ENCODE measurements at places on chromosomes 13 and 19.

DNA sequence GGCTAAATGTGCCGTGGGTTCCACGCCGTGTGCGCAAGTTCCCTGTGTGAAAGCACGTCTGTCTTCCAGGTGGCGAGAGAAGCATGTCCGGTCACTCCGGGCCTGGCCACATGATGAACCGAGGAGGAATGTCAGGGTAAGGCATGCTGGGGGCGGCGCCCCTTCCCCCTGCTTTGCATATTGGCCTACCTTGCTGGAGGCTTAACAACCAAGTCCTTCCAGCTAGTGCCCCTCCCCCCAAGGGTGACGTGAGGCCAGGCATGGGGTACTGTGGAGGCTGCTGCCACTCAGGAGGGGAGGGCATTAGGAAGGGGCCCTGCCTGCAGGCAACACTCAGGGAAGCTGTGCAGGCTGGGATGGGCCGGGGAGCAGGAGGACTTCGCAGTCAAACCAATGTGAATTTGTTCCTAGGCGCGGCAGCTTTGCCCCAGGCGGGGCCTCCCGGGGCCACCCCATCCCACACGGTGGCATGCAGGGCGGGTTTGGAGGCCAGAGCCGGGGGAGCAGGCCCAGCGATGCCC is 12.5 kb downstream of the MICOS13 start:
- no peak for DNase-seq

DNA sequence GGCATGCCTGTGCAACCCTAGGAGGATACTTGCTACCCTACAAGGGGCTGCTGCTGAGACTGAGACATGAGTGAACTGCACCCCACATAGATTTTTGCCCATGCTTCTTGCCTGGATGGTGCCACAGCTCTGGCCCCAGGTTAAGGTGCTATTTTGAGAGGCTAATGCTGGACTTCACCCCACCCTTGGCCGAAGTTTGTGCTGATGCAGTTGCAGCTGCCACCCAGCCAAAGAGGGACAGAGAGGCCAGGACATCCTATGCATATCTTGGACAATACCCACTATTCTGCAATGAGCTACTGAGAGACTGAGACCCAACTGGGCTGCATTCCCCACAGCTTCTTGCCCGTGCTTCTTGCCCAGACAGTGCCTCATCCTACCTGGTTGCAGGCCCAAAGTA is 34.6 kb downstream of the NHLRC3 start:
- no peak for DNase-seq

DNA sequence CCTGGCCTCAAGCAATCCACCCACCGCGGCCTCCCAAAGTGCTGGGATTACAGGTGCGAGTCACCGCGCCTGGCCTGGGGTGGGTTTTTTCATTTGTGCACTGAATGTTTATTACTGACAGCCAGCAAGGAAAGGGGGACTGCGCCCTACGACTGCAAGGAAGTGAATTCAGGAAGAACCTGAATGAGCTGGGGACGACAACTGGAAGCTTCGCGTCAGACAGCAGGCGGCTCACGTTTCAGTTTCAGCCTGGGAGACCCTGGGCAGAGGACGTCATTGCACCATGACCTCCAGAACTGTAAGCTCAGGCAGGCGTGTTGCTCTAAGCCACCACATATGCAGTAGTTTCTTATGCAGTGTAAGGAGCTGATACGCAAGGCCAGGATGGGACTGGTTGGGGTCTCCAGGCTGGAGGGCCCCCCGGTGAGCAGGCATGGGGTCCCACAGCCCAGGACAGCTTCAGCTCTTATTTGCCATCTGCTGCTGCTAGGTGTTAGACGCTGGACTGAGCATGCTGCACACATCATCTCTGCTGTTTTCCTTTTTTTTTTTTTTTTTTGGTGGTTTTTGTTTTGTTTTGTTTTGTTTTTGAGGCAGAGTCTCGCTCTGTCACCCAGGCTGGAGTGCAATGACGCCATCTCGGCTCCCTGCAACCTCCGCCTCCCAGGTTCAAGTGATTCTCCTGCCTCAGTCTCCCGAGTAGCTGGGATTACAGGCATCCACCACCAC is 66.6 kb downstream of the GADD45B start:
- DNase-seq: no peak

GRCh38 chr19:44401139-44402115 is at the start of gene ZNF285:
TSS of gene ZNF285 (minus strand) at chr19:44401608. CDS start at chr19:44397213, 4,395 bp downstream.
- DNase-seq: peak; percentile 89

GRCh38 chr13:33487575-33488243 is 202.2 kb upstream of the STARD13 start:
- peak; percentile 68 for DNase-seq

DNA sequence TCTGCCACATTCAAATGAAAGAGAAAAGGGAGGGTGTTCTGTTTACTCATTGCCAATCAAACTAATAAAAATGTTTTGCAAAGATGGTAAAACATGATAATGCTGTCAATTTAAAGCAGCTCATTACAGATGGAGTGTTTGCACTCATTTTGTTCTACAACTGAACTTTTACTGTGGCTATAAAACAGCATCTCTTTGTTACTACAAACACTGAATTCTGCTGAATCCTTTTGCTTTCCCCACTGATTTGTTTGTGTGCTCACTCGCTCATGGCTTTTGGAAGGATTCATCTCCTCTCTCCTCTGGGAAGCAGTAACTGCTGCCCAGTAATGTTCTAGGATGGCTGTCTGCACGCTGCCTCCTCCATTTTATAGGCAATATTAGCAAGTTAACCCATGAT is 434.5 kb downstream of the PCDH9 start:
- DNase-seq: no peak

- no peak for DNase-seq
Measured at GRCh38 chr19:37999309-38000213, 92.6 kb downstream of the SIPA1L3 start.

DNA sequence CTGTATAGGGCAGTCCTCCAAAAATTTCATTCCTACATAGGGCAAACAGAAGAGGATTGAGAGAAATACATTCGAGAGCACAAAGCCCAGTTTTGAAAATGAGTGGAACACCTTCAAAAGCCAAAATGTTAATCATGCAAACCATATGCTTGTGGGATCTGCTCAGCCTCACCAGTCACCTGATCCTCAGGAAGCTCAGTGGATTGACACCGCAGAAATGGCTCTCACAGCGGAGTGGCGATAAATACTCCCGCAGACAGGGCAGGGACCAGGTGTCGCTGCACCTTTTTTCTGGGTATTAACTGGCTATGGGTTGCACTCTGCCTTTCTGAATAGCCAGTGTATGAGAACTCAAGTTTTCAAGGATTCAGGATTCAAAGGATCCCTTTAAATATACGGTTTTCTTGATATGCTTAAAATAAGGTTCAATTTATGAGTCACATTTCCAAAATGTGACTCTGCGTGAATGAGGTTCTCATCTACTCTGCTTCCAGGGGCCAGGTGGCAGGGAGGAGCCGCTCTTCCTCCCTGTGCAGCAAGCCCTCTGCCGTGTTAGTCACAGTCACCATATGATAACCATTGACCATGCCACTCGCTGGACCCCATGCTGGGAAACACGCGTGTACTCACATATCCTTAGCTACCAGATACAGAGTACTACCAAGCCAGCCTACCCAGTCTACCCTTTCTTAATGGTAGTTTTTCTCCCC is 18.3 kb upstream of the DHRS12 start:
- no peak for DNase-seq

DNA sequence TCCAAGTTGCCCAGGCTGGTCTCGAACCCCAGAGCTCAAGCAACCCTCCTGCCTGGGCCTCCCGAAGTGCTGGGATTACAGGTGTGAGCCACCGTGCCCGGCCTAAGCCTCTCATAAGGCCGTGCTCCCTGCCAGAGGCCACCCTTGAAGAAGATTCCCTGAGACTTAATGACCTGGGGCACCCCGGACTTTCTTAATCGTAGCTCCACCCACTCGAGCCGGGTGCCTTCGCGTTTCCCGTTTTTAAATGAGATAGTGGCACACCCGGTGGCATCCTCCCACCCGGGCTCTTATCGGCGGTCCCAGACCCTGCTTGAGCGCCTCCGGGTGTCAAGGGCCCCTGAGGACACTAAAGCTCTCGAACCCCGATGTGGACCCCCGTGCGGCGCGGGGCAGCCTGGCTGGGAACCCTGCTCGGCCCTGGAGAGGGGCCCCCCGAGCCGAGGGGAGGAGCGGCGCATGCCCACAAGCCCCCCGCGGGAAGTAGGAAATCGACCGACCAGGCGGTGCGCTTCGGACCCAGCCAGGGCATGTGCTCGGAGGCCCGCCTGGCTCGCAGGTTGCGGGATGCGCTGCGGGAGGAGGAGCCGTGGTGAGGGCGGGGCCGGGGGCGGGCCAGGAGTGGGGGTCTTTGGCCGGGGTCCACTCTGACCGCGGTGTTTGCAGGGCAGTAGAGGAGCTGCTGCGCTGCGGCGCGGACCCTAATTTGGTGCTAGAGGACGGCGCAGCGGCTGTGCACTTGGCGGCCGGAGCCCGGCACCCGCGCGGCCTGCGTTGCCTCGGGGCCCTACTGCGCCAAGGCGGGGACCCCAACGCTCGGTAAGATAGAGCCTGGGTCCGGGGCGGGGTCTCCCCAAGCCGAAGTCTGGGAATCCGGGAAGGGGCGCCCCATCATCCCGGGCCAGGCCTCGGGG is at the start of gene ANKLE1:
ANKLE1 (plus strand) TSS at position 511 of the 914 bp plus-strand sequence; CDS start at position 531, 20 bp downstream.
- peak; percentile 88 for DNase-seq

GRCh38 chr13:99376132-99376531 is 68.9 kb upstream of the GPR183 start:
- peak; percentile 30 for DNase-seq

- no peak for DNase-seq
Measured at GRCh38 chr13:92745258-92745657, 481.3 kb upstream of the GPC6 start.

DNA sequence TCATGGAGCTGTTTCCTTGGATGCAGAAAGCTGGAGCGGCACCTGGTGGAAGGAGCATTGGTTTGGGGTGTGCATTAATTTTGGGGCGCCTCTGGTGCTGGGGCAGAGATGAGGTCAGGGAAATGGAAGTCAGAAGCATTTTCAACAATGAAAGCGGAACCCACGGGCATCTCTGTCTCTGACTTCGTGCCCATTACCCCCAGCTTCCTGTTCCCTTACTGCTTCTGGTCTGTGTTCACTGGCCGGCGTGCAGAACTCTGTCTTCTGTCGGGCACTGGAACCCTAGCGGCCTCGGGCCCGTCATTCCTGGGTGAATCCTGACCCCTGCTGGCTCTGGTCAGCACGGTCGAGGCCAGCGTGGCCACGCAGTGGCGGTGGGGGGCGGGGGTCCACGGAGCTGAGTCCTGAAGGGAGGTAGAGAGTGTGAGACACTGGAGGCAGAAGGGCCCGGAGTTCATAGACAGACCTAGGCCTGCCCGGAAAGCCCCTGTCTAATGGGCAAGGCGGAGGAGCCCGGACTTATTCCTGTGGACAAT is 7.9 kb upstream of the LINGO3 start:
- peak; percentile 88 for DNase-seq
